Stimulated activated CD8-positive, alpha-beta memory T cell treated with anti-CD3 and anti-CD28 coated beads, Interleukin-15, amount 100 ng/mL, for 48 hours (primary cell): ENCODE measurements at places on chromosomes 4 and X.

DNA sequence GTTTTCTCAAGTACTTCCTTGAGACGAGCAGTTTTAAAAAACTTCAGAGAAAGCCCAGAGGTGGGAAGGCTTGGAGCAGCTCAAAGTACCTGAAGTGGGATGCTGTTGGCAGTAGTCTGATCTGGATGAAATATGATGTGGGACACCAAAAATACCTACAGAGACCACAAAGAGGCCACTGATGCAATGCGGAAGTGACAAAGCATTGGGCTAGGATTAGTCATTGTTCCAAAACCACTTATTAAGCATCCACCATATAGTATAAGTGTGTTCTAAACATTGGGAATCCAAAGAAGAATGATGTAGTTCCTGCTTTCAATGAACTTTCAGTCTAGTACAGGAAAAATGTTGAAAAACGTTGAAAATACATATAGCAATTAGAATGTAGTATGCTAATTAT is 386.1 kb upstream of the CNKSR2 start:
- no peak for DNase-seq

GRCh38 chr4:168019921-168020320 is 72.4 kb upstream of the ANXA10 start:
- no peak for DNase-seq

GRCh38 chr4:92825791-92826190 is 522.0 kb downstream of the GRID2 start:
- DNase-seq = no peak

- DNase-seq = no peak
Observed at GRCh38 chrX:41144873-41145272, 59.6 kb downstream of the USP9X start.

GRCh38 chrX:66676413-66676812 is 37.5 kb upstream of the EDA2R start:
- no peak for DNase-seq
